ENCODE measurements at places on chromosomes 1 and 21.

GRCh38 chr1:38973659-38974437, 17.2 kb upstream of the AKIRIN1 start:
- DNase-seq, result no peak

DNA sequence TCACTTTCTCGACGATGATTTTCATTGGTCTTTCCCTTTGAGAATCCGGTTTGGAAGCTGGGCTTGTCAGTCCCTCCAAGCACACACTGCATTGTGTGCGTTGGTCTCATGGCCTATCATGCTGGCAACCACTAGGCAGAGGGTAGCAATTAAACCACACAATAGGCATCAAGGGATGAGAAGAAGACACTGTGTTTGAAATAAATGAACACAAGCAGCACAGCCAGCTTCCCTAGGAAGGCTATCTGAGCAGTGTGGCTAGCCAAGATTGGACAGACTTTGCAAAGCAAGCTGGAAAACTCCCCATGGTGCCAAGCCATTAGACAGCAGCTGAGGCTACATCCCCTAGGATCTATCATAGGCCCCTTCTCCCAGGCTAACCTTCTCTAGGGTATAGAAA, 288.7 kb downstream of the NUF2 start:
- no peak for DNase-seq

DNA sequence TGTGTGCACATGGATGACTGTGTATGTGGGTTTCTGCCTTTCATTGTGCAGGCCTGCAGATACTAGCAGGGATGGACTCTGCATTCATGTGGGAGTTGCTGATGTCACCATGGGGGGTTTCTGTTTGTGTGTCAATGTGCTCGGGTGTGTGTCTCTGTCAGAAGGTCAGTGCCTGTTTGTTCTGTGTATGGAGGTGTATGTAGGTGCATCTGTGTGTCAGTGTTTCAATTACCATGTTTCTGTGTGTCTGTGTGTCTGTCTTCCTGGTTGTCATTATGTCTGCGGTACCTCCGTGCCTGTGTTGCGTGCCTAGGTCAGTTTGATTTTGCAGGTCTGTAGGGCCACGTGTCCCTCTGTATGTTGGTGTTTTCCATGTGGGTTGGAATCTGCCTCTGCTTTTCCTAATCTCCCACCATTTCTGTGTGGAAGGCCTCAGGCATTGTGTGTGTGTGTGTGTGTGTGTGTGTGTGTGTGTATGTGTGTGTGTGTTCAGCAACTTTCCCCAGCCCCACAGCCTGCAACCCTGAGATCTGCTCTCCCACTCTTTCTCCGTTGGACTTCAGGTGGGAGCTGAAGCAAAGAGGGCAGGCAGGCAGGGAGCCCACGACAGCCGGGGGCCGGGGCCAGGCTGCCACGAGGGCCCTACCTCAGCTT, 36.7 kb upstream of the WASF2 start:
- no peak for DNase-seq

DNA sequence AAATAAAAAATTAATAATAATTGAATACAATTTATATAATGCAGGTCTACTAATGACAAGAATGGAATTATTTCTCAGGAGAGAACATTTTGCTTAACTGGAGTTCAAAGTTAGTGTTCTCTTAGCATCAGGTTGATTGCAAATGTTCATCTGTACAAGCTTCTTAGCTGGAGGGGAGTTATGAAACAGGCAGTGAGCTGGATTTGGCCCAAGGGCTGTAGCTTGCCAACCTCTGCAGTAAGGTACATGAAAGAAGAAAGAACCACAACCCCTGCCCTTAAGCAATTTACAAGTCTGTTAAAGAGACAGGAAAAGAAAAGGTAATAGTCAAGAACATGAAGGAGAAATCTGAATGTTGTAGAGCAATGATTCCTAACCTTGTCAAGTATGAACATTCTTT, 17.0 kb downstream of the LPGAT1 start:
- DNase-seq, result no peak

- DNase-seq, result no peak
These were observed 89.8 kb downstream of the MAN1C1 start for GRCh38 chr1:25706146-25707089.

GRCh38 chr1:19079541-19080472, 123.3 kb upstream of the IFFO2 start:
- no peak for DNase-seq
